Activated CD4-positive, alpha-beta T cell treated with anti-CD3 and anti-CD28 coated beads, Interleukin-2, amount 10 ng/mL, durations not matched to agents 24 days and 14 days (primary cell): ENCODE measurements at places on chromosomes 3 and 15. TPM values are rescaled to one million over a fixed set of nuclear protein-coding genes. Genes with fewer than 3 reads are reported as not detected.

- DNase-seq = no peak
- no peak overlapping the region for H3K4me3 ChIP-seq
- H3K27ac ChIP-seq = no peak overlapping the region
These were observed 797.5 kb downstream of the AGBL1 start for GRCh38 chr15:86877171-86877631.

DNA sequence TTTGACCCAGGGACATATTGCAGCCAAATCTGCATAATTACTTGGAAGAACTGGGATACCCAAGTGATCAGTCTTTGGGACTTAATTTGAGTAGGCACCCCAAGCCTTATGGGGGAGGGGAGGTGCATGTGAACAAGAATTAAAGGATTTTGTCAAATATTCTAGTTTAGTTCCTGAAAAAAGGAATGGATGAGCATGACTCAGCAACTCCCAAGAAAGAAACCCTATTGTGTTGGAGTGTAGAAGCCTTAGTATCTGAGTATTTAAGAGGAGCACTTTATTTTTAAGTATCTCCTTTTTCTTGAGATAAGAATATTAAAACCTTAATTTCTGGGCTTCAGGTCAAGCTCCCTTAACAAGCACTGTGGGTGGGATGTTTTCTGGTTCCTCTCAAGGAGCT lies 222.4 kb downstream of the CD47 start:
- H3K36me3 ChIP-seq = no peaks in the 10 kb centered on the region
- H3K4me1 ChIP-seq = peaks cover 4% of the 10 kb centered on the region
- H3K27me3 ChIP-seq = peaks cover 2% of the 10 kb centered on the region
- H3K27ac ChIP-seq = no peak overlapping the region

Gene NMNAT3
- 0.73 and 1.0 TPM in 2 replicates for total RNA-seq

Gene PRSS50
- not detected in 2 replicates for total RNA-seq

Gene CLDN1
- total RNA-seq = 0.33 and 0.52 TPM in 2 replicates

Gene GTF2A2
- 192 and 200 TPM in 2 replicates for total RNA-seq

Gene ISL2
- total RNA-seq = 0.31 and 0.89 TPM in 2 replicates

GRCh38 chr3:135973841-135974240 lies 8.3 kb downstream of the PPP2R3A start:
- H3K4me1 ChIP-seq = peaks cover 3% of the 10 kb centered on the region
- H3K4me3 ChIP-seq = no peak overlapping the region
- H3K27ac ChIP-seq = no peak overlapping the region
- no peak for DNase-seq
- no peaks in the 10 kb centered on the region for H3K36me3 ChIP-seq

GRCh38 chr3:94513600-94513999 lies 450.7 kb downstream of the NSUN3 start:
- H3K4me1 ChIP-seq = no peaks in the 10 kb centered on the region
- no peak for DNase-seq
- no peak overlapping the region for H3K27ac ChIP-seq
- H3K27me3 ChIP-seq = no peaks in the 10 kb centered on the region
- no peaks in the 10 kb centered on the region for H3K36me3 ChIP-seq

Gene SCN5A
- total RNA-seq = not detected in 2 replicates

Gene DISP2
- 0.02 and 0.05 TPM in 2 replicates for total RNA-seq

DNA sequence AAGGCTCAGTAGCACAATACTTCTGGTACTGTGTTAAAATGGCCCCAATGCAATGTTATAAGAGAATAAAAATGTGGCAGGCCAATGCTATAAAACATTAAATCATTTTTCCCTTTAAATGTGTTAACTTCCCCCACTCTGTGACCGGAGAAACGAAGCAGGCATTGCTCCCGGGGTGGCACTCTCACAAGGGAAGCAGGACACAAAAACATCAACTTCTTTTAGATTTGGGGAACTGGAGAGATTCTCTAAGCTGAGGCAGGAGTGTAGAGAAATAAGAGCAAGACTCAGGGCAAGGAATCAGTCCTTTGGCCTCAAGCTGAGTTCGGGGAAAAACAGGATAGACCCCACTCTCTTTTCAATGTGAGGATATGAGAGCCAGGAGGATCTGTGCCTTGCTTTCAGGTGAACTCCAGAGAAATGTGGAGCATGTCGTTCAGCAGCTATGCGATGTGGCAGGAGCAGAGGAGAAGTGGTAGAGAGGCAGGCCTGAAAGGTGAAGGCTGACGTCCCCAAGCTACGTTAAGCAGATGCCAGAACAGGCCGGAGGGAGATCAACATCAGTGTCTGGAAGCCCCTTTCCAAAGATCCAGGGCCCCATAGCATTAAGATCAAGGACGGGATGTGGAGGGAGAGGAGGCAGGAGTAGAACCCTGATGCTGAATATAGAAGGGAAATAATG lies 160.2 kb downstream of the PLD1 start:
- H3K36me3 ChIP-seq = no peaks in the 10 kb centered on the region
- H3K4me3 ChIP-seq = no peak overlapping the region
- no peaks in the 10 kb centered on the region for H3K27me3 ChIP-seq
- H3K27ac ChIP-seq = no peak overlapping the region
- H3K4me1 ChIP-seq = no peaks in the 10 kb centered on the region

- no peaks in the 10 kb centered on the region for H3K27me3 ChIP-seq
- no peak overlapping the region for H3K4me3 ChIP-seq
- peaks cover 41% of the 10 kb centered on the region for H3K36me3 ChIP-seq
- no peak for DNase-seq
- no peak overlapping the region for H3K27ac ChIP-seq
These were observed 28.8 kb upstream of the IMPDH2 start for GRCh38 chr3:49058011-49058410.

- DNase-seq = no peak
- H3K36me3 ChIP-seq = no peaks in the 10 kb centered on the region
- H3K27me3 ChIP-seq = peaks cover 13% of the 10 kb centered on the region
- no peak overlapping the region for H3K27ac ChIP-seq
- no peaks in the 10 kb centered on the region for H3K4me1 ChIP-seq
These were observed 53.4 kb downstream of the SRGAP3 start for GRCh38 chr3:9196020-9196419.

GRCh38 chr3:189339996-189340395 lies 168.2 kb downstream of the TPRG1 start:
- H3K27me3 ChIP-seq = peaks cover 2% of the 10 kb centered on the region
- H3K27ac ChIP-seq = no peak overlapping the region
- no peak overlapping the region for H3K4me3 ChIP-seq

Gene CPNE4
- not detected in 2 replicates for total RNA-seq

- no peak for DNase-seq
- no peaks in the 10 kb centered on the region for H3K27me3 ChIP-seq
- H3K4me1 ChIP-seq = peaks cover 6% of the 10 kb centered on the region
- H3K36me3 ChIP-seq = peaks cover 2% of the 10 kb centered on the region
- no peak overlapping the region for H3K27ac ChIP-seq
These were observed 35.7 kb downstream of the EEFSEC start for GRCh38 chr3:128188956-128189355.

Gene GRK7
- total RNA-seq = not detected in 2 replicates

- peaks cover 5% of the 10 kb centered on the region for H3K4me1 ChIP-seq
- H3K27ac ChIP-seq = no peak overlapping the region
- H3K4me3 ChIP-seq = no peak overlapping the region
These were observed 22.5 kb downstream of the GPD1L start for GRCh38 chr3:32128936-32129335.

DNA sequence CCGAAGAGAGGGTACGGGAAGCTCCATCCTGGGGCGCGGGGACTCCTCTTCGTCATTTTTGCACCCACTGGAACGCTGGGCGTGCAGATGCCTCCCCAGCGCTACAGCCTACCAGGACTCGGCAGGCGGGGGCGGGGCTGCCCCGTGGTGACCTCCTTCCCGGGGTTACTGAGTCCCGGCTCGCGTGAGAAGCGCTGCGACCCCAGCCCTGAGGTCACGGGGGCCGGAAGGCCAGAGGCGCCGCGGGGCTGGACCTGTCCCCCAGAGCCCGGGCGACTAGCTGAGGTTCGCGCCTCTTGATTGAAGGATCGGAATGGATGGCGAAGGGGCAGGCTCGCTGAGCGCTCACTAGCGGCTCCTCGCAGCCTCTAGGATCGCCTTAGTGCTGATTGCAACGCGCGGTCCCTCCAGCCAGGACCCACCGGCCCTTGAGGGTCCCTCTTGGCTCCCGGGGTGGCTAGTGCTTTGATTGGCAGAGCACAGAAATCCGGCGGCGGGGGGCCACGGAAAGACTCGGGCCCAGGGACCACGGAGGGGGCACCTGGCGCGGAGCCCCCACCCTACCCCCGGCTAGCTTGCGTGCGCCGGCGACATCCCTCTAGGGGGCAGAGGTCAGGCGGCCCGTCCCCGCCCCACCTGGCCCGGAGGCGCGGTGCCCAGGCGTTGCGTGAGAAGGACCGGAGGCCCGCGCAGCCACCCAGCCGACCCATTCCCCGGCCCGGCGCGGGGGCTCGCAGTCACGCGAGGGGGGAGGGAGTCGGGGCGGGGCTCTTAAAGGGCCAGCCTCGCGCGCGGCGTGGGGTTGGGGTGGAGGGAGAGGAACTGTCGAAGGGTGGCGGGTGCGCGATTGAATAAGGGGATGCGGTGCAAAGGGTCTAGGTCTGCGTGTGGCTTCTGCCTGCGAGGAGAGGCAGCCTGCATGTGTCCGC lies 781 bp upstream of the CYP1A1 start:
- peaks cover 9% of the 10 kb centered on the region for H3K4me1 ChIP-seq
- peaks cover 26% of the 10 kb centered on the region for H3K27me3 ChIP-seq
- H3K27ac ChIP-seq = no peak overlapping the region
- H3K36me3 ChIP-seq = no peaks in the 10 kb centered on the region

GRCh38 chr15:60126200-60126599 lies 122.1 kb downstream of the FOXB1 start:
- peak overlapping the region; percentile 37 for H3K27ac ChIP-seq
- H3K27me3 ChIP-seq = peaks cover 2% of the 10 kb centered on the region
- peaks cover 60% of the 10 kb centered on the region for H3K4me1 ChIP-seq
- no peaks in the 10 kb centered on the region for H3K36me3 ChIP-seq
- H3K4me3 ChIP-seq = peak overlapping the region; percentile 23

Gene BFSP2
- not detected in 2 replicates for total RNA-seq

GRCh38 chr3:150912501-150912900 lies 7.3 kb upstream of the MINDY4B start:
- DNase-seq = no peak
- H3K4me1 ChIP-seq = no peaks in the 10 kb centered on the region
- H3K4me3 ChIP-seq = no peak overlapping the region
- H3K27ac ChIP-seq = no peak overlapping the region
- peaks cover 20% of the 10 kb centered on the region for H3K27me3 ChIP-seq

GRCh38 chr15:43792761-43793476 lies 799 bp downstream of the SERF2 start:
- no peaks in the 10 kb centered on the region for H3K27me3 ChIP-seq
- peak overlapping the region; percentile 97 for H3K27ac ChIP-seq
- H3K36me3 ChIP-seq = peaks cover 51% of the 10 kb centered on the region
- peak; percentile 80 for DNase-seq

- no peak overlapping the region for H3K4me3 ChIP-seq
- peaks cover 2% of the 10 kb centered on the region for H3K4me1 ChIP-seq
- DNase-seq = no peak
- no peaks in the 10 kb centered on the region for H3K36me3 ChIP-seq
- peaks cover 5% of the 10 kb centered on the region for H3K27me3 ChIP-seq
- H3K27ac ChIP-seq = no peak overlapping the region
These were observed 7.7 kb upstream of the OSBPL11 start for GRCh38 chr3:125602752-125603649.

DNA sequence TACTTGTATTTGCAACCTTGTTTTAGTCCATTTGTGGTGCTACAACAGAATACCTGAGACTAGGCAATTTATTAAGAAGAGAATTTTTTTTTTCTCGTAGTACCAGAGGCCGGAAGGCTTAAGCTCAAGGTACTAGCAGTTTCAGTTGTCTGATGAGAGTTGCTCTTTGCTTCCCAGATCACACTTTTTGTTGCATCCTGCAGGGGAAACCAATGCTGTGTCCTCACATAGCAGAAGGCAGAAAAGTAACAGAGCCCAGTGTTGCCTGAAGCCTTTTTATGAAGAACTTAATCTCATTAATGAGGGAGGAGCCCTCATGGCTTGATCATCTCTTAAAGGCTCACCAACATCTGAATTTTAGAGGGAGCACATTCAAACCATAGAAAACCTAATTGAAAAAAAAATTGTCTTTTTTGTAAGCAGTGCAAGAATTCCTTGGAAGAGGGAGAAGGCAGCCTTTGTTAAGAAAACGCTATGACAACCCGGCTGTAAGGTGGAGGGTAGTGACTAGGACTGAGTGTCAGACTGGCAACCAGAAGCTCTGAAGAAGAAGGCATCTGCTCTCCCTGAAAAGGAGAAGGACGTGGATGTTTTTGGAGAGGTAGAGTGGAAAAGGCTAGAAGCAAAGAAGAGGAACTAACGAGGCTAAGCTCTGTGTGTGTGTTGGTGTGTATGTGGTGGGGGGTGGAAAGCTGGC lies 1245.3 kb downstream of the ROBO2 start:
- no peak overlapping the region for H3K27ac ChIP-seq
- H3K27me3 ChIP-seq = no peaks in the 10 kb centered on the region
- no peaks in the 10 kb centered on the region for H3K4me1 ChIP-seq
- H3K36me3 ChIP-seq = no peaks in the 10 kb centered on the region

GRCh38 chr3:114427285-114428043 lies 133.6 kb downstream of the TIGIT start:
- H3K4me1 ChIP-seq = no peaks in the 10 kb centered on the region
- no peaks in the 10 kb centered on the region for H3K36me3 ChIP-seq
- no peak overlapping the region for H3K27ac ChIP-seq
- DNase-seq = no peak
- H3K27me3 ChIP-seq = no peaks in the 10 kb centered on the region

DNA sequence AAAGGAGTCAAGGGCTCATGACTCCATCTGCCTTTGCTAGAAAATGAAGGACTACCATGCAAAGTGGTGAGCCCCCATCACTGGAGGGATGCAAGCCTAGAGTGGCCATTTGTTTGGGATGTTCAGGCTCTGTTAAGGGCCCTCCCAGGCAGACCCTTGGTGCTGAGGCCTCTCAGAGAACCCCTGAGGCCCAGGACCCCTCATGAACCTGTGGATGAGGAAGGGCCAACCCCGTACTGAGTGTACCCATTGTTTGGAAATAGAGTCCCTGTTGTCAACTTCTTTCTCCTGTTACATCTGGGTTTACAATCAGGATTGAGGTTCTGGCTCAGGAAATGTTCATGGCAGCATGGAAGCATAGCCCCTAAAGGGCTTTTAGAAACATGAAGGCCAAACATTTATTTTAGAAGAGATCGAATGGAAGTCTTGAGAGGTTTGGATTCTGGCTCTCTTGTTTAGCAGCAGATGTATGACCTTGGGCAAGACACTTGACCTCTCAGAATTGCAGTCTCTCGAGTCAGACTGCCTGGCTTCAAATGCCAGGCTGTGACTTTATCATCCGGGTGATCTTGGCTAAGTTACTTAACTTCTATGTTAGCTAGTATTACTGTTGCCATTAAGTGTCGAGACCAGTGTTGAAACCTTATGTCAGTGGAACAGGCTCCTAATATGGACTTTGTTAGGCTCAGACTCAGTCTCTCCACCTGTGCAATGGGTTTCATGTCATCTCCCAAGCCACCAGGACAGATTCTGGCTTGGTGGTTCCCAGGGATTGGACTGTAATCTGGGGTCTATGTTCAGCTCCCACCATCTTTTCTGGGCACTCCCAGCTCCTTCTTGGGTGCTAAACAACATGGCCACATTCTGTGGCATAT lies 12.4 kb downstream of the ITGA11 start:
- no peak overlapping the region for H3K4me3 ChIP-seq
- no peaks in the 10 kb centered on the region for H3K27me3 ChIP-seq
- no peaks in the 10 kb centered on the region for H3K4me1 ChIP-seq
- no peak overlapping the region for H3K27ac ChIP-seq
- H3K36me3 ChIP-seq = no peaks in the 10 kb centered on the region

GRCh38 chr3:101311676-101312075 lies 8.7 kb downstream of the IMPG2 start:
- H3K4me1 ChIP-seq = no peaks in the 10 kb centered on the region
- H3K27me3 ChIP-seq = no peaks in the 10 kb centered on the region
- no peak for DNase-seq
